Colonic mucosa (tissue), 4 donors: ENCODE measurements at places on chromosomes 5 and 9. TPM values are rescaled to one million over a fixed set of nuclear protein-coding genes. Genes with fewer than 3 reads are reported as not detected.
A peak's percentile ranks its signal among the peaks of the same experiment; 100 is the strongest.

- DNase-seq, result no peak
These were observed 38.3 kb downstream of the DNAJB5 start for GRCh38 chr9:35027860-35028259.

DNA sequence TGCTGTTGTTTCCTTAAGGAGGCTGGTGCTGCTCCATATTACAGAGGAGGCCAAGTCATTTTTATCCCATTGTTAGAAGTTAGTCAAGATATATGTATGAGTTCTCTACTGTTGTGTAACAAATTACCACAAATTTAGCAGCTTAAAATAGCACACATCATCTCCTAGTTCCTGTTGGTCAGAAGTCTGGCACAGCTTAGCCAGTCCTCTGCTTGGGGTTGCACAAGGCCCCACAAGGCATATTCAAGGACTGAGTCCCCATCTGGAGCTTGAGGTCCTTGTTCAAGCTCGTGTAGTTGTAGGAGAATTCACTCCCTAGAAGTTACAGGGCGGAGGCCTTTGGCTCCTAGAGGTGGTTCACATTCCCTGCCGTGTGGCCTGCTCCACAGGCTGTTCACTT lies 14.7 kb downstream of the MTAP start:
- DNase-seq, result no peak

DNA sequence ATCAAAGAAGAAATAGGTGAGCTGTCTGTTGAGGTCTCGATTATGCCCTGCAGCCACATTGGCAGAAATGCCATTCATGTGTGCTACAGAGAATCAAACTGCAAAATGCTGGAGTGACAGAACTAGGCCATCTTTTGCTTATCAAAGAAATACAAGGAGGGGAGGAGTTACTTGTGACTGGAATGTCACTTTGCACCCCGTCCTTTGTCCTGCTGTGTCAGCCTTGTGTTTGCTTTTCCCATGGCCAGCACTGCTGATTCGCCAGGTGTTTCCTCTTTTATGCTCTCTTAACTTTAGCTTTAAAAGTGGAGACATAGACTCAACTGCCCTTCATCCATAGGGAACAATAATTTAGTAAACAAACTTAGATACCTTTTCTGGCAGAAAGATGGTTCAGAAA lies 54.3 kb downstream of the SLC46A2 start:
- peak; percentile 82 for DNase-seq

DNA sequence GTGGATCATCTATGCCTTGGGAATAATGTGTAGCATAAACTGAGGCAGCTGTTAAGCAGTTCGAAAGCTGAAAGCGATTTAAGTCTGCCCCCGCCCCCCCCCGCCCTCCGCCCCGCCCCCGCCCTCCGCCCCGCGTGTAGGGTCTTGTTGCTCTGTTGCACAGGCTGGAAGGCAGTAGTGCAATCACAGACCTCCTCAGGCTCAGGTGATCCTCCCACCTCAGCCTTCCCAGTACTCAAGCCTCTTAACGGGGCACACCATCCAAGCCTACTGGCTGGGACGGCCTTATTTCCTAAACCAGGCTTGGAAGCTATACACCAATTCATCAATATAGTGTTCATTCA lies 945 bp downstream of the ANKDD1B start:
- DNase-seq, result no peak

Gene CCDC127
- 3.5 TPM for total RNA-seq

Gene C5orf58
- not detected for total RNA-seq
